ENCODE measurements at places on chromosomes 7 and 10.

GRCh38 chr7:77980087-77980713, 181.6 kb downstream of the PHTF2 start:
- DNase-seq: no peak

DNA sequence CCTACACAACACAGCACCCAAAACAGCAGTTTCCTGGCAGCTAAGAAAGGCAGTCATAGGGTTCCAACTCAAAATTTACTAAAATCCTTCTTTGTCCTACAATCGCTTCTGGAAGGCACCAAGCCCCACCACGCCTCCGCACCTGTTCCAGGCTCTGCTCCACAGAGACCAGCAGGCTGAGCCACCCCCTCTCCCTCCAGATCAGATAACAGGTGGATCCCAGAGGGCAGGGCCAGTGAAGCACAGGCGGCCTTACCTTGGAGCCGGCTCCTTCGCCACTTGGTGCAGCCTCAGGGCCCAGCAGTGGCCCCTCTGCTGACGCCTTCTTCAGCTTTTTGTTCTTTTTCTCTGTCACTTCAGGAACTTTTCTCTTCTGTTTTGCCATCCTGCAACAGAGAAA, 33.0 kb downstream of the ZFAND2A start:
- no peak for DNase-seq

- DNase-seq: no peak
These were observed 22.4 kb downstream of the PPP1R3C start for GRCh38 chr10:91610444-91610843.

GRCh38 chr7:135349746-135350145, 116.1 kb downstream of the STRA8 start:
- DNase-seq: no peak

DNA sequence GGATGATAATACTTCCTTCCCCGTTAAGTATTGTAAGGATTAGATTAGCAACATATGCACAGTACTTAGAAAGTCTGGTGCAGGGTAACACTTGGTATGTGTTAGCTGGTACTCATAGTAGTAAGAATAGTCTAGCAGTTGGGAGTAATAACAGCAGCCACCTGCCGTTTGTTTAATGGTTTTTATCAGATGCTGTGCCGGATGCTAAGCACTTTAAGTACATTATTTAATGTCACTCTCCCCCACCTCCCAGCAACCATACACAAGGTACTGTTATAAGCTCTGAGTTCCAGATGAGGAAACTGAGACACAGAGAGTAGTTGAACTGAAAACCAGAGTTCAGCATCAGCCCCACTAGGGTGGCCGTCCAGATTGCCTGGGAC, 60.1 kb downstream of the ZMIZ1 start:
- DNase-seq: no peak

- no peak for DNase-seq
These were observed 5.8 kb upstream of the LRRC4 start for GRCh38 chr7:128037081-128037480.

- DNase-seq: no peak
These were observed 147.1 kb downstream of the RGS10 start for GRCh38 chr10:119395280-119396007.

- DNase-seq: no peak
These were observed 289.3 kb upstream of the PODXL start for GRCh38 chr7:131845573-131846314.

- no peak for DNase-seq
These were observed 181.0 kb downstream of the ELFN1 start for GRCh38 chr7:1850976-1851571.

DNA sequence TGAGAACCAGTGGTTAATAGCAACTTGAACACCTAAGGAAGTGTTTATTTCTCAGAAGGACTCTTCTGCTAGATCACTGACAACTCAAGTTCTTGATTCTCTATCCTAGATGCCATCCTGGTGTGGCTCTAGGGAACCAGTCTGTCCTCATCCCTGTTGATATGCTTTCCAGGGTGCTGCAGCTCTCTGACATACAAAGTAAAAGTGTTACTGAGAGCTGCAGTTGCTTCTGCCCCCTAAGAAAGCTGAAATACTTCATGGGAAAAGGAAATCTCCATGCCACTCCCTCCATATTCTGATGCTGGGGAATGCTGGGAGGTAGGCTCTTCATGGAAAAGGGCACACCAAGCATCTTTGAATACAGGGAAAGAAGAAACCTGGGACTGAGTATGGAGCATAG, 168.1 kb downstream of the KLF6 start:
- DNase-seq: no peak
